ENCODE measurements at places on chromosomes 5 and 9. TPM values are rescaled to one million over a fixed set of nuclear protein-coding genes. Genes with fewer than 3 reads are reported as not detected.

GRCh38 chr9:4967523-4967922 lies 17.5 kb upstream of the JAK2 start:
- H3K27ac ChIP-seq = no peak overlapping the region
- H3K36me3 ChIP-seq = no peaks in the 10 kb centered on the region
- no peak for DNase-seq
- no peaks in the 10 kb centered on the region for H3K27me3 ChIP-seq
- no peaks in the 10 kb centered on the region for H3K4me1 ChIP-seq
- no peak overlapping the region for H3K4me3 ChIP-seq

DNA sequence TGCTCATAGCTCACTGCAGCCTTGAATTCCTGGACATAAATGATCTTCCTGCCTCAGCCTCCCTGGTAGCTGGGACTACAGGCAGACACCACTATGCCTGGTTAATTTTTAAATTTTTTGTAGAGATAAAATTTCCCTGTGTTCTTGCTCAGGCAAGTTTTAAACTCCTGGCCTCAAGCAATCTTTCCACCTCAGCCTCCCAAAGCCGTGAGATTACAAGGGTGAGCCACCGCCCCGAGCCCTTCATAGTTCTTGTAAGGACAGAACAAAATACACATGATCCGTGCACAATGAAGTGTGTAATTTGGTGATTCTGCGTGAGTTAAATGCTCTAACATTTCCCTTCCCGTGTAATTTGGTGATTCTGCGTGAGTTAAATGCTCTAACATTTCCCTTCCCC lies 27.7 kb upstream of the MYO10 start:
- no peak overlapping the region for H3K27ac ChIP-seq
- H3K36me3 ChIP-seq = no peaks in the 10 kb centered on the region
- no peak for DNase-seq
- H3K4me3 ChIP-seq = no peak overlapping the region
- H3K4me1 ChIP-seq = no peaks in the 10 kb centered on the region

DNA sequence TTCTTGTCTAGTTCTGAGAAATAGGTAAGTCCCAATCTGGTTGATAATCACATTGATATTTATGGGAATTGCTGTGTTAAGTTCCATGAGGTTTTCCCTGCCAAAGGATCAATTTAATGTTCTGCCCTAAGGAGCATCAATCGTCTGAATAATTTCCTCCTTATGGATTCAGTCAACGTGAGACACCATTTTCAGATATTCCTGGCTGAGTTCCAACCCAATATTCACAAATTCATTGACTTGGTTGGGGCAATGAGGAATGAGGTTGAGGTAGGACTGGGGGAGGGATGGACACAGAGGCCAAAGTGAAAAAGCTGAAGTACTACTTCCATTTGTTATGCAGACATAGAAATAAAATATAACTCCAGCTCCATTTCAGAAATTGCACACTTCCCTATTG lies 99.1 kb downstream of the ZNF622 start:
- peaks cover 43% of the 10 kb centered on the region for H3K27me3 ChIP-seq
- no peak for DNase-seq
- H3K27ac ChIP-seq = no peak overlapping the region
- H3K4me1 ChIP-seq = no peaks in the 10 kb centered on the region

TPM2 gene
- 60.0 TPM for total RNA-seq

NDFIP1 gene
- 40.9 TPM for total RNA-seq
